Cortex of kidney (tissue), 1 donor: ENCODE measurements at places on chromosomes 11 and 22.

DNA sequence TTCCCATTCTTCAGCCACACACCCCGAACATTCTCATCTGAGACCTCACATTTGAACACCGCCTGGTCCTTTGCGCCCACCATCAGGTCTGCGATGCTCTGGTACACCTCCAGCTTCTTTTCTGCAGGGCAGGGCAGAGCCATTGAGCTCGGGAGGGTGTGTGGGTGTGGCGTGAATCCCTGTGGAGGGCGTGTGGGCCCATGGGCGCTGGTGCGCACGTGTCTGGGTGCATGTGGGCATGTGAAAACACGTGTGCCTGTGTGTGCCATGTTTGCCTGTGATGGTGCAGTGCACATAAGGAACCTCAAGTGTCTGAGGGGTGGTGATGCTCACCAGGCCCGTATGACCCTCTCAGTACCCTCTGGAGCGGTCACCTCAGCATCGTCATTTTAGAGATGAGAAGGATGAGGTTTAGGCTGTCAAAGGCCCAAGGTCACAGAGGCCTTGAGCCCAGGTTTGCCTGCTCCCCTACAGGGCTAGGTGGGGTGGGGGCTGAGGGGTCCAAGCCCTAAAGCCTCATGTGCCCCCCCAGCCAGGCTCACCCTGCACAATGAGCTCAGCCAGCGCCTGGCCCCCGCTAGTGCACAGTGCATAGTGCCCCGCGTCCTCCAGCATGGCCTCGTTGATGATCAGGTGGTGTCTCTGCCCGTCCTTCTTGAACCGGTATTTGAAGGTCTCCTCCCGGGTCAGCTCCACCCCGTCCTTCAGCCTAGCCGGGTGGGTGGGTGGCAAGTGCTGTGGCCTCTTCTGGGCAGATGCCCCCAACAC, 10.3 kb downstream of the MYBPC3 start:
- DNase-seq: no peak

DNA sequence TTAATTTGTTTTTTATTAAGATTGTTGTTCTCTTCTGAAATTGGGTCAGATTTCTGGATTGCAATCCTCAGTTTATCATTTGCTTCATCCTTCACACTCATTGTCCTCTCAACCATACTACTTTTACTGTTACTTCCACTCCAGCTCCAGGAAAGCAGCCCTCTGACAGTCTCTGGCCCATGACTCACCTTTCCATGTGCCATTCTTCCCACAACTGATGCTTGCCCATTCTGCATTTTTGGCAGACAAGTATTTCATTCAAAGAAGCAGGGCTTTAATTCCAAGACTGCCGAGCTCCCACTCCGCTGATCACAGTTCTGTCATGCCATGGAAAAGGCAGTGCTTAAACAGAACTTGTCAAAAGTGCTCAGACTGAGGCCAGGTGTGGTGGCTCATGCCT, 139.2 kb downstream of the WNT11 start:
- no peak for DNase-seq

GRCh38 chr11:72653649-72654048, 20.6 kb downstream of the PDE2A start:
- DNase-seq: no peak

- no peak for DNase-seq
Observed at GRCh38 chr11:67073908-67074307, 17.3 kb downstream of the RHOD start.

DNA sequence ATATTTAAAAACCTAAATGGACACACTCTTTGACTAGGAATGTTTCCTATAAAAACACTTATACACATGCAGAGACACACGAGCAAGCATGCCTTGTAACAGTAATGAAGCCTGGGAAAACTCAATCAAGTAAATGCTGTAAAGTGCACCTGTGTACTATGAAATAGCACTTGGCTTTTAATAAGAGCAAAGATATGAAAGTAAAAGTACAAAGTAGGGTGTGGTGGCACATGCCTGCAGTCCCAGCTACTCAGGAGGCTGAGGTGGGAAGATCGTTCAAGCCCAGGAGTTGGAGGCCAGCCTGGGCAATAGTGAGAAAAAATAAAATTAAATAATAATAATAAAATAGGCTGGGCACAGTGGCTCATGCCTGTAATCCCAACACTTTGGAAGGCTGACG, 166.9 kb upstream of the GRK3 start:
- no peak for DNase-seq

- DNase-seq: no peak
Observed at GRCh38 chr11:36109850-36110606, 166.2 kb downstream of the LDLRAD3 start.

DNA sequence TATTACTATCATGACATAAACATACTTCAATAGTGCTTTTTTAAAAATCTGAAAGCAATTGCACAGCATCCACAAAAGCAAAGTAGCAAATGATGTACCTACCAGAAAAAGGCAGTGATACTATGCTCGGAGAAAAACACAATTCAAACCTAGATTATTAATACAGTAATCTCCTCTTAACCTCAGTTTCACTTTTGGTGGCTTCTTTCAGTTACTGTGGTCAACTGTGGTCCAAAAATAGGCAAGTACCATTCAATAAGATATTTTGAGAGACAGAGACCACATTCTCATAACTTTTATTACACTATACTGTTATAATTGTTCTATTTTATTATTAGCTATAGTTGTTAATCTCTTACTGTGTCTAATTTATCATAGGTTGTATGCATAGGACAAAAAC, 20.8 kb downstream of the KCNA4 start:
- DNase-seq: no peak

GRCh38 chr11:2210366-2211112, 38.9 kb upstream of the TH start:
- DNase-seq: no peak
